ENCODE measurements at places on chromosomes 5 and 9.

DNA sequence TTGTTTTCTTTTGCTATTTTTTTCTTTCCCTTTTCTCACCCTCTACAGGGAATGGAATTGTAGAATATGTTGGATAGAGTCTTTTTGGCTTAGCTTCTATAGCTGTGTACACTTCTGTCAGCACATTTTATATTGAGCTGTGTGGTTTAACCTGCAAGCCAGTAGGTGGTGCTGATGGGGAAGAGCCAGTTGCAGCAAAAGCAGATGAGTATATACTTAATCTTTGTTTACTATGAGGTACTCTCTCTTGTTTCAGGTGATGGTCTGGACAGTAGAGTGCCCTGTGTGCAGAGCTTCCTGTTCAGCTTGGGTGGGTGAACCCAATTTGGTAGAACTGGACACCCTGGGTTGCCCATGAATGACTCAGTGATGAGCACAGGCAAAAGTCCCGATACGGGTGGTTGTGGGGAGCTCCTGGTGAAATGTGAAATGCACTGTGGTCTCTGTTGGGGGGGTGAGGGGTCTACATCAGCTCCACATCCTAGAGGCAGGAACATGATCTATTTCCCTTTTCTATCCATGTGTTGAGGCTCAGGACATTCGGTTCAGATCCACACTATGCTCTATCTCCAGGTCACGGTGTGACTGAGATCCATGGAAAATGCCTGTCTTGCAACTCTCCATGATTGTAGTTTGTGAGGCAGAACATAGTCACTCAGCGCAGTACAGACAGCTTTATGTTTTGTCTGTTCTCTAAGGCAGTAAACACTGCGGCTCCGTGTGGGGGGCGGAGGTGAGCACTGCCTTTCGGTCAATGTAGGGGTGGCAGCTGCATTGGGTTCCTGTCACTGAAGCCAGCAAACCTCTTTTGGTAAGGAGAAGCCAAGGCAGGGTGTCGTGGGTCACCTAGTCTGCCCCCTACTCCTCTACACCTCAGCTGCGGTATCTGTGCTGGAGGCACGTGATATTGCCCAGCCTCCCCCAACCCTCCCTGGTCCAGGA, 353.2 kb downstream of the PRR16 start:
- no peaks in the 10 kb centered on the region for H3K27me3 ChIP-seq
- no peaks in the 10 kb centered on the region for H3K4me1 ChIP-seq
- DNase-seq = no peak
- H3K36me3 ChIP-seq = no peaks in the 10 kb centered on the region
- no peak overlapping the region for H3K4me3 ChIP-seq
- H3K27ac ChIP-seq = no peak overlapping the region

- H3K27me3 ChIP-seq = peaks cover 24% of the 10 kb centered on the region
- no peak for DNase-seq
- H3K4me1 ChIP-seq = no peaks in the 10 kb centered on the region
- H3K36me3 ChIP-seq = no peaks in the 10 kb centered on the region
Observed at GRCh38 chr5:112669328-112669963, 68.2 kb upstream of the APC start.

DNA sequence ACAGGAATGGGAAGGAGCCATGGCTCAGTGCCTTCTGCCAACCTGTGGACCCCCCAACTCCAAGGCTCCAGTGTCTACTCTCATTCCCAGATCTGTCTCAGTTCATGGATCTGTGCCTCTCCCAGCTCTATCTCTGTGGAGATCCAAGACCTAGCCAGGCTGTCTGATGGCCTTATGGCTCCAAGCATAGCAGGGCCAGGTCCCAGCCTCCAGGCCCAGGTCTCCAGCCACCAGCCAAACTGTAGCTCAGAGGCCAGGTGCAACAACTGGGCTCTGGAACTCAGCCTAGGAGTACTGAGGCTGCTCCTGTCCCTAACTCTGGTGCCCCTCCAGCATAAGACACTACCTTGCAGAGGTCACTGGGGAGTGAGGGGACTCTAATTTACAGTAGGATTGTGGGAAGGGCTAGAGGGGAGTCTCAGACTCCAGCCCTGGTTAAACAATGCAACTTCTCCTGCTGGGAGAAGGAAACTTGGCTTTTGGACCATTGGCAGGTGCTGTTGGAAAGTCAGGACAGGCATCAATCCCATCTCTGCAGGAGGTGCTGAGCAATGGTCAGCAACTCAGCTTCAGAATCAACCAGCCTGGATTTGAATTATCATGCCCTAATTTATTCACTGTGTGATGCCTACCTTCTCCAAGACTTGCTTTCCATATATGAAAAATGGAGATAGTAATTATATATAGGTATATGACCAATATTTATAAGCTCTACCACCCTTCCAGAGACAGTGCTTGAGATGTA, 63.0 kb downstream of the PCDH1 start:
- no peaks in the 10 kb centered on the region for H3K36me3 ChIP-seq
- H3K4me1 ChIP-seq = no peaks in the 10 kb centered on the region
- H3K27me3 ChIP-seq = peaks cover 42% of the 10 kb centered on the region
- no peak overlapping the region for H3K27ac ChIP-seq
- no peak overlapping the region for H3K4me3 ChIP-seq

- no peak overlapping the region for H3K27ac ChIP-seq
- DNase-seq = no peak
- H3K4me1 ChIP-seq = peaks cover 27% of the 10 kb centered on the region
- peaks cover 4% of the 10 kb centered on the region for H3K27me3 ChIP-seq
- no peak overlapping the region for H3K4me3 ChIP-seq
Observed at GRCh38 chr5:61409568-61409967, 77.5 kb downstream of the ZSWIM6 start.

DNA sequence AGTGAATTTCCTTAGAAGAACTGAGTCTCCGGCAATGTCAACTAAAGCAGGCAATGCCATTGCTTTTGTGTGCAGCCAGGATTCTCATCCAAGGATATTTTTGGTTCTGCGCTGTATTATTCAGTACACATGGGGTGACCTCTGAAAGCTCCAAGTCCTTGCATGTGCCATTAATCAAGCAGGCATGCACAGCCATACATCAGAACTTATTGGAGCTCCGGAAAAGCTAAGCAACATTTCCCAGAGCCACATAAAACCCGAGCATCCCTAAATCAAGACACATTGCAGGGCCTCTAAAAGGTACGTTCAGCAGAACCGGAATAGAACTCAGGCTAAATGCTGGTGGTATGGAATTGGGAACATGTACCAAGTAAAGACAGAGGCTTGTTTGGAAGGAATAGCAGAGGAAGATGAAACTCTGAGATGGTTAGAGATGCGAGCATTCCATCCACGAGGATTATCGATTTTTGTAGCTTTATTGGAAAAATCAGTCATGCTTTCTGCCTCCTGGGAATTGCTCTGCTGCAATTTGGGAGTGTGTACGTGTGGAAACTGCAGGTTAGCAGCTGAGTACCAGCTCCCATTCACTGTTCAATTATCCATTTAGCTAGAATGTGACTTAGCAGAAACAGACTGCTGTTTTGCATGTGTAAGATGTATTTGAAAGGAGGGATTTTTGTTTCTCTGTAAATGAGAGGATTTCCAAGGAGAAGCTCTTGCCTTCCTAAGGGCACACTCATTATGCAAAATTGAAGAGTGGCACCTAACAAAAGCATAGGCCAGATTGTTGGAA, 143.7 kb upstream of the WWC1 start:
- H3K27ac ChIP-seq = no peak overlapping the region
- DNase-seq = no peak
- H3K4me1 ChIP-seq = no peaks in the 10 kb centered on the region
- no peaks in the 10 kb centered on the region for H3K27me3 ChIP-seq
- no peak overlapping the region for H3K4me3 ChIP-seq
- H3K36me3 ChIP-seq = no peaks in the 10 kb centered on the region

- no peak overlapping the region for H3K4me3 ChIP-seq
- H3K27ac ChIP-seq = no peak overlapping the region
- H3K27me3 ChIP-seq = no peaks in the 10 kb centered on the region
- H3K4me1 ChIP-seq = peaks cover 9% of the 10 kb centered on the region
Observed at GRCh38 chr9:84593352-84593751, 76.2 kb upstream of the NTRK2 start.

DNA sequence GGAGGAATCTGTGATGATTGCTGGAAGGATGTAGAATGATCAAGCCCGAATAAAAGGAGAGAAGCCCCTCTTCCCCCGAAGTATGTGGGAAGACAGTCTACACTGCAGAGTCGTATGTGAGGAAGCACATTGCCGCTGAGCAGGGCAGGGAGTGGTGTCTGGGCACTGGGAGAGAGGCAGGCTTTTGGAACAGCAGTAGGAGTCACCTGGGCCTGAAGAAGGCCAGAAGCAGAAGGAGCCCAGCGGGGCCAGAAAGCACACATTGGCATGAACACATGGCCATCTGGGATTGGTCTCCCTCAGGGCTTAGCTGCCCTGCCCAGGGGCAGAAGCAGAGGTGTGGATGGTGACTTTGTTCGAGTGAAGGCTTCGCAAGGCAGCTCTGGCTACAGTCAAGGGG, 162.8 kb downstream of the ERCC6L2 start:
- H3K36me3 ChIP-seq = peaks cover 21% of the 10 kb centered on the region
- H3K27ac ChIP-seq = no peak overlapping the region
- H3K27me3 ChIP-seq = peaks cover 2% of the 10 kb centered on the region
- no peak for DNase-seq
- peaks cover 14% of the 10 kb centered on the region for H3K4me1 ChIP-seq

DNA sequence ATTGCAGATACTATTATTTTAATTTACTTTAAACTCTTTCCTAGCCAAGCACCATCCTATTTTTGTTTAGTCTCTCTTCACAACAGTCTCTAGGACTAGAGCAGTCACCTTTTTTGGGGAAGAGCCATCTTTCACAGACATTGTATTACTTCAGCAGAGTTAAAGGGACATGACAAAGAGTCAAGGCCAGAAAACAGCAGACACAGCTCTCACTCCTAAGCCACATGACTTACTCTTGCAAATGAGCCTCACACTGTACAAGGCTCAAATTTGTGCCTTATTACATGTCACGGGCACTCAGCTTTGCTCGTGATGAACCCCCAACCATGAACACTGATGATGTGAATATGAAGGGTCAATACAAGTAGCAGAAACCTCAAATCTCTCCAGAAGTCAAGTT, 104.3 kb downstream of the ZNF608 start:
- H3K4me3 ChIP-seq = no peak overlapping the region
- H3K27me3 ChIP-seq = peaks cover 10% of the 10 kb centered on the region
- DNase-seq = no peak
- H3K4me1 ChIP-seq = peaks cover 1% of the 10 kb centered on the region
- no peak overlapping the region for H3K27ac ChIP-seq

DNA sequence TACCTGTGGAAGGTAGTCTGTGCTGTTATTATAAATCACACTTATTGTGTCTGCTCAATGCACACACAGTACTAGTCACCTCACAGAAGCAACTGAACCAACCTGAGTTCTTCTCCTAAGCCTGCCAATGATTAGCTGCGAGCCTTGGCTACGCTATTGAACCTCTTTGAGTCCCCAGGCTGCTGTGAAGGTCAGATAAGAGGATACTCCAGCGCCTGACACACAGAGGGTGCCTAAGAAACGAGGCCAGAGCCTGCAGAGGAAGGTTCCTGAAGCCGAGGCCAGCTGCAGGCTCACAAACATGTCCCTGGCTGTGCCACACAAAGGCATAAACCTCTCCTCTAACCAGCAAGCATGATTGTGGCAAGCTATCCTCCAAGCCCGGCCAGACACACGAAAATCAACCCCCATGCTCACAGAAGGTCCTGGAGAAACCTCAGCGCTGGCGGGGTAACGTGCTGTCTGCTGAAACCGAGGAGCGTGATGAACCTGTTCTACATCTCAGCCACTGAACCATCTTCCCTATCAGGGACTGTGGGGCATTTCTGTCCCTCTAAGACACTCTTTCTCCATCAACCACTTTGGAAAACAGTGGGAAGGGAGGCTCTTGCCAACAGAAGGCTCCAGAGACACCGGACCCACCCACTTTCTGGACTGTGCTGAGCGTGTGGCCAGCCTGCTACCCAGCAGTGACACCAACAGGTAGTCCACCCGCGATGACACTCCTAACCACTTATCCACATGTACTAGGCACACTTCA, 53.2 kb upstream of the SLC25A51 start:
- no peak overlapping the region for H3K27ac ChIP-seq
- no peaks in the 10 kb centered on the region for H3K36me3 ChIP-seq
- no peak for DNase-seq
- no peaks in the 10 kb centered on the region for H3K27me3 ChIP-seq
